Activated CD4-positive, alpha-beta T cell treated with anti-CD3 and anti-CD28 coated beads for 24 hours (primary cell): ENCODE measurements at places on chromosomes 2 and 18.

GRCh38 chr2:32678825-32679224 lies 51.0 kb downstream of the TTC27 start:
- no peak for DNase-seq

GRCh38 chr2:68854476-68854875 lies 16.7 kb downstream of the BMP10 start:
- DNase-seq, result no peak

- DNase-seq, result no peak
Observed at GRCh38 chr2:159807183-159808031, 9.4 kb upstream of the CD302 start.

DNA sequence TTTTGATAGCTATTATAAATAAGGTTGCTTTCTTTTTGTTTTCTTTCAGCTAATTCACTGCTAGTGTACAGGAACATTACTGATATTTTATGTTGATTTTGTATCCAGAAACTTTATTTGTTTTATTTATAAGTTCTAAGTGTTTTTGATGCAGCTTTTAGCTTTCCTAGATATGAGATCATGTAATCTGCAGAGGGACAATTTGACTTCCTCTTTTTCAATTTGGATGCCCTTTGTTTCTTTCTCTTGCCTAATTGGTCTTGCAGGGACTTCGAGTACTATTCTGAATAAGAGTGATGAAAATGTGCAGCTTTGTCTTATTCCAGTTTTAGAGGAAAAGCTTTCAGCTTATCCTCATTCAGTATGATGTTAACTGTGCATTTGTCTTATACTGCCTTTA lies 643.4 kb upstream of the CDH2 start:
- DNase-seq, result no peak

DNA sequence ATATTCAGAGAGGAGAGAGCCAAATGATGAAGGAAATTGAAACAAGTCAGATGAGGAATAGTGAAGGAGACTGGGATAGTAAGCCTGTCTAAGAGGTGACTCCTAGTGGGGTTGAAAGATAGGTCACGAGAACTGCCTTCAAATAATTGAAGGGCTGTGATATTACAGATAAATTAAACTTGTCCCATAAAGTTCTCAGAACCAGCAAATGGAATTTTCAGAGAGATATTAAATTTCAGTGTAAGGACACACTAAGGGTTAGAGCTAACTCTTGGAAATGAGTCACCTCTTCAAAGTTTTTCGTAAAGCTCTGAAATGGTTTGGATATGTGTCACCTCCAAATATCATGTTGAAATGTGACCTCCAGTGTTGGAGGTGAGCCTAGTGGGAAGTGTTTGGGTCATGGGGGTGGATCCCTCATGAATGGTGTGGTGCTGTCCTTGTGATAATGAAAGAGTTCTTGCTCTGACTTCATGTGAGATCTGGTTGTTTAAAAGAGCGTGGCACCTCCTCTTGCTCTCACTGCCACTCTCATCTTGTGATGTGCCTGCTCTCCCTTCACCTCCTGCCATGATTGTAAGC lies 87.3 kb downstream of the BABAM2 start:
- DNase-seq, result no peak

DNA sequence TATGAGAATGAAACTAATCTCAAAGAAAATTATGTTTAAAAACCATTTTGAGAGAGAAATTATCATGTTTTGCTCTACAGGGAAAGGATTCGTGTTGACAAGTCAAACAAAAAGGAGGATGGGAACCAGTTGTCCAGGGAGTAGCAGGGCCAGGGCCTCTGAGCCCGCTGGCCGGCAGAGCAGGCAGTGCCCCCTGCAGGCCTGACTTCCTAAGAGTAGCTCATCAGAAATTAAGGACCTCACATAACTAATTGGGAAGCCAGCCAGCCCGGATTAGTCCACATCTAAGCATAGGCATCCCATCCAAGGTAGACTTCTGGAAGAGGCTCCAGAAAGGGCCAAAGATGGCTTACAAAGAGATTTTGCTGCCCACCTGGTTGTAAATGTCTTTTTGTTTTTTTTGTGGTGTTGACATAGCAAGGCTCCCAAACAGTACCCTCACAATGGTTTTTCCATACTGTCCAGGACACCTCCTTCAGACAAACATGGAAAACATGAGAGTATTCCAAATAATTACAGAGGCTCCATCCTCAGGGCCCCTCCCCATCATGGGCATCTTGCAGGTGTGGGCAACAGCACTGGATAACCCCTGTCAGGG lies 241.2 kb upstream of the TANK start:
- peak; percentile 3 for DNase-seq

GRCh38 chr2:197952540-197953202 lies 148.3 kb downstream of the PLCL1 start:
- no peak for DNase-seq

DNA sequence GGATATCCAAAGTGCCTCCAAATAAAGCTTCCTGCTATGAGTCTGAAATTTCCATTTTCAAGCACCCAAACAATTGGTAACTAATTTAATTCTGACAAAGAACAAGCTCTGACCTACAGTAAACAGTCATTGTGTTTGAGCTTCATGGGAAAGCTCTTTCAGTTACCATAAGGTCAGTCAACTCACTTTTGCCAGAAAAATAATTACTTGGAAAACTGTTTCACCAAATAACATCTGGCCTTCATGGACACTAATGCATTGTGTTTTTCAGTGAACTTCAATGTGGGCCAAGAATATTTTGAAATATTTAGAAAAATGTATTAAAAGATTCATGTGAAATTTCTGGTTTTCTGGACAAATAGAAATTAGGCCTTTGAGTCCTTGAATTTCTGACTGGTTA lies 369.9 kb downstream of the GALR1 start:
- no peak for DNase-seq

DNA sequence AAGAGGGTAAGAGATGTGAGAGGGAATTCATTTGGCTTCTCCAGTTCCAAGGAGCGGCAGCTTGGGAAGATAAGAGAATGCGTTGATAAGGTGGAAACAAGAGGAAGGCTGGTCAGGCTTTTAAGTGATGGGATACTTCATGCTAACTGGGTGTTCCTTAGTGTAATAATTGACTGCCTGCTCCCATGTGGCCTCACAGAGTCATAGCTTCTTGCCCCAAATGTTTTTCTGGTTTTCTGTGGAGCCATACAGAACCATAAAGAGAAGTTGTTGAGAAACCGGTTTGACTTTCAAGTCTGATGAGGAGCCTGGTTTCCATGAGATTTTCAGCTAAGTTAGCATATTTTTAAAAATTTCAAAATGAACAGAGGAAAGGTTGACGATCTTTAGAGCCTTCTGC lies 97.5 kb upstream of the ZFP36L2 start:
- no peak for DNase-seq
